Stimulated activated CD4-positive, alpha-beta T cell treated with anti-CD3 and anti-CD28 coated beads, Interleukin-15, amount 100 ng/mL, for 1 hour (primary cell): ENCODE measurements at places on chromosomes 1 and 21.

GRCh38 chr1:64280001-64280400, 76.6 kb downstream of the UBE2U start:
- no peak for DNase-seq

DNA sequence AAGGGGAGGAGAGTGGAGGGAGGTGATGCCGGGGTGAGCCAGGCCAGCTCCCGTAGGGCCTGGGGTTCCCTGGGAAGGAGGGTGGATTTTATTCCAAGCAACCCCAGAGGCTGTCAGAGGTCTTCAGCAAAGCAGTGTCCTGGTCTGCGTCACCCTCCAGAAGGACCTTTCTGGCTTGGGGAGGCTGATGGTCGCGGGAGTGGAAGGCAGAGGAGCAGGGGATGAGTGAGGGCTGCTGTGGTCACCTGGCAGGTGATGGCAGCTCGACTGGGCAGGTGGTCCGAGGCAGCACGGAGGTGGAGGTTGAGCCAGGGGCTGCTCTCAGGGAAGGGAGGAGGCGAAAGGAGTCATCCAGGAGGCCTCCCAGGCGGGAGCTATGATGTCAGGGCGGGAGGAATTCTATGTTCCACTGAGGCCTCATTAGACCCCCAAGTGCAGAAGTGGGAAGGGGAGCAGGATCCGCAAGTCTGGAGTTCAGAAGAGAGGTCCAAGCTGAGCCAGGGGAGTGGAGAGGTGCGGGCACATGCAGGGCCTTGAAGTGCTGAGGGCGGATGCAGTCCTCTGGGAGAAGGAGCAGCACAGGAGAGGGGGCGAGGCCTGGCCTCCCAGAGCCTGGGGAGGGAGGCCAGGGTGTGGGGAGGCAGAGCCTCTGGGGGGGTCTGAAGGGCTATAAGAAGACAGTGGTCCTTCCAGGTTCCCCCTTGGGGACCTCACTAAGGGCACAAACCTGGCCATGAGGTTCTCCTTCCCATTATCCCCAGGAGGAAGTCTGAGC, 33.3 kb downstream of the BMP8A start:
- DNase-seq: no peak

DNA sequence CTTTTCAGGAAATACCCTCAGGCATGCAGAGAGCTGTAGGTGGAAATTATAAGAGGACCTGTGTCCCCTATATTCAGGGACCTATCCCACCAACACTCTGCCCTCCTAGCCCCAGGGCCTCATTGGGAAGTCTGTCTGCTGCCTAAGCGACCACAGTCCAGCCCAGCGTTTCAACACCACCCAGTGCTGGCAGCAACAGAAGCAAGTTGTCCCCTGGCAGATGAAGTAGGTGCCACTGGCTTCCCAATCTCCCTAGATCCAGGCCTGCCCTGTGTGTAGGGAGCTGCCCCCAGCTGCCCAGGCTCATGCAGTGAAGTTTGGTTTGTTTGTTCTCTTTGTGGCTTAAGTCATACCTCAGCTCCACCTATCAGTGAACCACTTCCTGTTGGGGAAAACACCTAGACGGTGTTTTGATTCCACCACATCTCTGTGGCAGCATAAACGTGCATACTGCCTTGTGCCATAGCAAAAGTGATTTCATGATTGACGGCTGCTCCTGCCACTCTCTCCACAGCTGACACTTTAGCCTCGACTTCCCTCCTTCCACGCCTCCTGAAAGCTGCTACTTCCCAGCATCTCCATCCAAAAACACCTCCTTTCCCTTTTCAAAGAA, 8.1 kb upstream of the LEFTY1 start:
- peak; percentile 42 for DNase-seq

GRCh38 chr1:205538235-205538840, 33.9 kb downstream of the CDK18 start:
- DNase-seq: no peak

GRCh38 chr1:234690872-234691271, 80.9 kb upstream of the IRF2BP2 start:
- no peak for DNase-seq

DNA sequence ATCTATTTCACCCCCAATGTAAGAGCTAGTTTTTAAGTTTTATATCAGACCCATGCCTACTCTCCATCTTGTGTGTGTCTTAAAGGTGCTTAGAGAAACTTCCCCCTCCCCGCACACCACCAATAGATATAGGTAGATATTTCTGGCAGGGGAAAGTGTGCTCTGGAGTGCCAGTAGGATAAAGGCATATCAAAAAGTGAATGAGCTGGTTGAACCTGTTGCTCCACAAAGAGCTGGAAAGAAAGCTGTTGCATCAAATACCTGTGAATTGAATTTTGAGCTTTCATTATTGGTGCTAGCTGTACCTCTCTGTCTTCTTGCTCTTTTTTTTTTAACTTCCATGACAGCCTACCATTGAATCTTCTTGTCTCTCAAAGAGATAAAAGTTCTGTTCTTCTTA, 32.8 kb downstream of the ARID1A start:
- no peak for DNase-seq

DNA sequence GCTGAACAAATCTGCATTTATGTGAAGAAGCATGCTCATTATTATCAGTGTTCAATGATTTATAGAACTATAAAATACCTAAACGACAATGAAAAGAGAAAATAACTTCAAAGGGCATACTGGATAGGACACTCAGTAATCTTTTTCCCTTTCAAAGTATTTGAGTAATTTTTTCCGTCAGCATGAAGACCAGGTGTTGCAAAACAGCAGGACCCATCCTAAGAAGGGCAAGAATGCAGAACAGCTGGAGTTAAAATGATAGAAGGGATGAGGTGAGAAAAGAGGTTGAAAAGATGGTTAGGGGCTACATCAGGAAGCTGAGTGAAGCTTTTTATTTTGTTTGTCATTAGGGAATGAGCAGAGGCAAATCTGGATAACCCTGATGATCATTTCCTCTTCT, 7.1 kb upstream of the RGS18 start:
- no peak for DNase-seq
